Cardiac fibroblast (primary cell): ENCODE measurements at places on chromosomes 1 and 21.

DNA sequence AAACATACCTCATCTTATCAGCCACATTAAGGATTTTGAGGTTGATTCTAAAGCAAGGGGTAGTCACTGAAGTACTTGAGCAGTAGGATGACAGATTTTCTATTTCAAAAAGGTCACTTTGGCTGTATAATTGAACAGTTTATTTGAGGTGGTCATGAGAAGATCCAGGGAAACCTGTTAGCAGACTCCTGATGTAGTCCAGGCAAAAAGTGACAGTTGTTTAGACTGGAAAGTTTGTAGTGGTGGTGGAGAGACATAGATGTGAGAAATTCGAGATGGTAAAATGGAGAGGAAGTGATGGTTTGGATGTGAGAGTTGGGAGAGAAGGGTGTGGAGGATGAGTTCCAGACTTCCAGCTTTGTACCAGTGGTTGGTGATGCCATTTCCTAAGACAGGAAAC is 7.5 kb downstream of the FAM163A start:
- DNase-seq, result no peak

DNA sequence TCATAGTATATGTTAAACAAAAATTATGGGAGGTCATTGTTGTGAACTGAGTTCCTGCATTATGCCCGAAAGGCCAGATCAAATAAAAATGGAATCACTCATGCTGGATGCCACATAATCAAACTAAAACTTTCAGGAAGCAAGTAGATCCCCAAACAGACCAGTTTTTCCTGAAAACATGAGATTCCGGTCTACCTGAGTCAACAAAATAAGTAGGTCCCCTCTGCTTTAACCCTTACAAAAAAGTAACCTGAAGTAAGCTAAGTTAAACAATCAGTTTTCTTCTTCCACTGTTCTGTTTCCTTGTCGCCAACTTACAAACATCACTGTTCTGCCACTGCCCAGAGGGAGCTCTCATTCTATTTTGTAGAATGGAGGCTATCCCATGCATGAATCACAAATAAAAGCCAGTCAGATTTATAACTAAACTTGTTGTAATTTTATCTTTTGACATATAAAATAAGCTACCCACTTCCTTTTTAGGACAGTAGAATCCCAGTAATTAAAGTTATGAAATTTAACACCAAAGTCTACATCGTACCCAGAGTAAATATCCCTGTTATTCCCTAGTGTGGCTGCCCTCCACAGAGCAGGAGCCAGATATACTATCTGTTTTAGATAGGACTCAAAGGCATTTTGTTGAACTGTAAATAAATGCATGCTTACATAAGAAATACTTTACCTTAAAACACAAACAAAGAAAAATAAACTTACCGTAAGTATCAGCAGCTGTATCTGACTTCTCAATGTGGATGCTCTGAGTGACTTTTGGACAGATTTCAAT is 149.4 kb downstream of the TIAM1 start:
- DNase-seq, result no peak

DNA sequence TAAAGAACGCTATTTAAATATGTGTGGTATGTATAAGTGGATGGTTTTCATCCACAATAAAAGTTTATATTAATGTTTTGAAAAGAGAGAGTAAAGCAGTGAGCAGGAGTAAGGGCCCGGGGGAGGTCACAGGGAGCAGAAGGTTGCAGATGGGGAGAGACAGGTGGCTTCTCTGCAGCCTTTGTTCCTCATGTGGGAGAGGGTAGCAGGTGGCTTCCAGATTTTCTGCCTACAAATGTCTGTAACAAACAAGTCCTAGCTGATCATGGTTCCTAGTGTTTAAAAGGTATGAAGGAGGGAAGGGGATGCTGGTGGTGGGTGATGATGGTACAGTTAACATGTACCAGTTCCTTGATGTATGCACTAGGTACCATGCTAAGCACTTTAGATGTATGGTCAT is 18.8 kb downstream of the QSOX1 start:
- DNase-seq, result no peak

DNA sequence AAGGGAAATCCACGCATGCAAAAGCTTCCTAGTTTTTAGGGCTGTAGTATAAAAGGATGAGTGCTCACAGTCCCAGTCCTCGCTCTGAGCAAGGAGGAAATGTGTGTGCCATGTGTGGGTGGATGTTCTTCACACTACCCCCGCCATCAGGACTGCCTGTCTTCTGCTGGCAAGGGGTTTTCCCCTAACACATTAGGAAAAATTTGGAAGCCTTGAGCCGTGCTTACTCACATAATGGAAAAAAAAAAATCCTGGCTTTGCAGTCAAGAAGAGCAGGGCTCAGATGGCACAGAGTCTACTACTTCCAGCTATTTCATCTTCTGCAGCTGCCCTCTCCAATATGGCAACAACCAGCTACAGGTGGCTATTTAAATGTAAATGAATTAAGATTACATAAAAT is 363.1 kb downstream of the PLPP3 start:
- peak; percentile 57 for DNase-seq

GRCh38 chr21:42845296-42845965 is 33.9 kb downstream of the WDR4 start:
- no peak for DNase-seq
